ENCODE measurements at places on chromosomes 1 and 21.

- DNase-seq, result no peak
Observed at GRCh38 chr1:29626726-29627125, 390.4 kb downstream of the PTPRU start.

DNA sequence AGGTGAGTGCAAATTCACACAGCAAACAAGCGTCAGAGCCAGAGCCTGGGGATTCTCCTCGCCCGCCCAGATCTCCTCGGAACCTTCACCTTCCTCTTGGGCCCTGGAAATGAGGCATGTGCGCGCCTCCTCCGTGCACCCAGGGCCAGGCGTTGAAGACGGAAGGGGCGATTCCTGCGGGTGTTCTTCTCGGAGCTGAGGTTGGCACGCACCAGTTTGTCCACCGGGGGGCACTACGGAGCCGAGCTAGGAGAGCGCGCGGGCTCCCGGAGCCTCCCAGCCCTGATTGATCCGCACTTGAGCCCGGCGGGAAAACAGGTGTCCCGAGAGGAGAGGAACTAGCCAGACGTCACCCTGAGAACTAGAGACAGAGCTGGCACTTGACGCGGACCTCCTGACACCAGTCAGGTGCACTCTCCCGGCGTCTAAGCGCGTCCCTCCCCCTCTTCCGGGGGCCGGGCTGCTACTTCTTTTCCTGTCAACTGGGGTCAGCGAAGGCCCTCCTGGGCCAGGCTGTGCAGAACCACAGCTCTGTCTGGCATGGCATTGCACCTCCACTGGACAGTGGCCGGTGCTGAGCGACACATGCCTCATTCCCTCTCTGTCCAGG lies 18.3 kb upstream of the SERINC2 start:
- peak; percentile 78 for DNase-seq

DNA sequence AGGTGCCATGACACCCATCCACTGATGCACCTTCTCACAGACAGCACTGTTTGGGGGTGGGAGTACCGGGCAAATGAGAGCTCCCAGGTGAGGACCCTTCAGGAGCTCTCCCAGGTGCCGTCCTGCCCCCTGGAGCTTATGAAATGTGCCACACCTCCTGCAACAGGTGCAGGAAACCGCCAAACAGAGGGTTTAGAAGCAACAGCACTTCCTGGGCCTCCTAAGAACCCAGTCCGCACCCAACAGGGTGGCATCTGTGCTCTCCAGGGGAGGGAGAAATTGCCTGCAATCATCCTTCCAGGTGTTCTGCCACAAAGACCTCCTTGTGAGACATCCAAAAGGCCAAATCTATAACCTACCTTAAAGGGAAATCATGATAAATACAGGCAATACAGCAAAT lies 87.7 kb upstream of the ATP1B1 start:
- no peak for DNase-seq

DNA sequence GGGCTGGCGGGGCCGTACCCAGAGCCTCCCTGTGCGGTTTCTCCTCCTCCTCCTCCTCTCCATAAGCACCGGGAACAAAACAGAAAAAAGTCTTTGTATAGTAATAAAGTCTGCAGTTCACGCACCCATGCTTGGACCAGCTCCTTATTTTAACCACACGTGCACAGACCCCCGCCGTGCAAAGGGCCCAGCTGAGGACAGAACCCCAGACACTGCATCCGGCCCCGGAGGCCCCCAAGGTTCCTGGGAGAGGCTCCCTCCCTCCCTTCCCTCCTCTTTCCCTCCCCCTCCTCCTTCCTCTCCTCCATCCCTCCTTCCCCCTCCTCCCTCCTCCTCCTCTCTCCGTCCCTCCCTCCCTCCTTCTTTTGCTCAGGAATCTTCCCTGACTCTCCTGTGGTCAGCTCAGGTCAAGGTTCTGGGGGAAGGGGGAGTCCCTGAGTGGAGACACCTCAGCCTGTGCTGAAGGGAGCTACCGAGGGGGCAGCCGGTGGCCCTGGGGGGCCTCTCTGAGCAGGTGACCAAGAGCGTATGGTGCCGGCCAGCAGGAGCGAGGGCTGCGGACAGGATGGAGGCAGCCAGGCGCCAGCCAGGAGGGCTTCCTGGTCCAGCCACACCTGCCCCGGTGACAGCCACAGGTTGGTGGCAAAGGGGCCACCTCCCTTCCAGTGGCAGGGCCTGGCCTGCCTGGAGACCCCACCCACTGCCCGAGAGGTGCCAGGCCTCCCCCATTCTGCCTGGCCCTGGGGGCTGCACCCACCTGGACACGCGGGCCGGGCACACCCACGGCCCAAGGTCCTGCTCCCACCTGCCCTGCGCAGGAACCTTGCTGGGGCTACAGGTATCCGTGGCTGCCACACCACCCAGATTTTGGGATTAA lies 3.2 kb upstream of the TTLL10 start:
- DNase-seq, result peak; percentile 73

GRCh38 chr1:58687516-58687915 lies 12.3 kb downstream of the MYSM1 start:
- DNase-seq, result no peak

- DNase-seq, result no peak
Observed at GRCh38 chr1:226404063-226404903, 3.6 kb downstream of the PARP1 start.

GRCh38 chr1:192067360-192067759 lies 90.9 kb upstream of the RGS18 start:
- DNase-seq, result no peak

DNA sequence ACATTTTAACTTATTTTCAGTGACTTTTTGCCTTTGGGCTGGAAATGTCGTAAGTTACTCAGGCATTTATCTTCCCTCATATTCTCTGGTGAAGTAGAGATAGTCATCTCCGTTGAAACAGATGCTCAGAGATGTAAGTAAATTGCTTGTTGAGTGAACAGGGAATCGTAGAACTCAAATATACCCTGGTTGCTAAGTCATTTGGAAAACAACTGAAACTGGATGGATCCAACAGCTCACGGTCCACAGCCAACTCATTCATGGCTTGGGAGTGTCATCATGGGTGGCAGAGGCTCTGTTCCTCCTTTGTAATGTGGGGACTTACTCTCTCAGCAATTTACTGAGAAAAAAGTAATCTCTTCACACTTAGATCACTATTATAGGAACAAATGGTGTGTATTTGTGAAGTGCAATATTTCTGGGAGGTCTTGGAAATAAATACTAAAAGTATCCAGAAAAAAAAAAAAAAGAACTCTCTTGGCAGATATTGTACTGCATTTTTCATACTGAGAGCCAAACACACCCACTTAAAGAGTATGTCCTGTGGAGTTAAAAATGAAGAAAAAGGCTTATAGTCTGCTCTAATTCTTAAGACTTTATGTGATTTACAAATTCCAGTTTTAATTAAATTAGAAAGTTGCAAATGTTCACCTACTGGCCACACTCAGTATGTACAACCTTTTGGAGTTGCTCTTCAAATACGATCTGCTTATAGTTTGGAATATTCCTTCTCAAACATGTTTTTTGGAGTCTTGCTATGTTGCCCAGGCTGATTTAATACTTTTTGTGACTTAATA lies 107.4 kb downstream of the LEPR start:
- no peak for DNase-seq

DNA sequence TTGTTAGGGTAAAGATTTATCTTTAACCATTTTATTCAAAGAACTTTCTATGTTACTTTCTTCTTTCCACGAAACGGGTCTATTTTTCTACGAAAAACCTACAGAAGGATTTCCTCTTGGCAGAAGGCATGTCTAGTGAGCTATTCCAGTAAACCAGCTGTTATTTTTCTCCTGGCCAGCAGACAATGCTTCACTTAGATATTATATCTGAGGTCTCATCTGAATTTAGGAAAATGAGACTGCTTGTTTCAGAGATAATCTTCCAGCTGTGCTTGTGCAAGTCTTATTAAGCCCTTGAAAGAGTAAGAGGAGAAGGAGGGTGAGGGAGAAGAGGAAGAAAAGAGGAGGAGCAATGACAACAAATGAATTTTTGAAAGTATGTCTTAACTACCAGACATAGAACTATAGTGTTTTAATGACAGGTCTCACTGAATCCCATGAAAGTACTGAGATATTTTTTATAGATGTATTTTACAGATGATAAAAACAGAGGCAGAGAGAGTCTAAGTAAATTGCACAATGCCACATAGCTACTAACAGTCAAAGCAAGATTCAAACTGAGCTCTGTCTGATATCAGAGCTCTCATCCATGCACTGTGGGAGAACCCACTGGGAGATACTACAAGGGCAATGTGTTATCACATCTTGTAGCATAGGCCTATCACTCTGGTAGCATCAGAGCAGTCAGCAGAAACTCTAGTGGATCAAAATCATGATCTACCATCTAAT lies 54.6 kb upstream of the SAMSN1 start:
- no peak for DNase-seq

- no peak for DNase-seq
Observed at GRCh38 chr1:180271272-180272255, 41.5 kb downstream of the LHX4 start.

DNA sequence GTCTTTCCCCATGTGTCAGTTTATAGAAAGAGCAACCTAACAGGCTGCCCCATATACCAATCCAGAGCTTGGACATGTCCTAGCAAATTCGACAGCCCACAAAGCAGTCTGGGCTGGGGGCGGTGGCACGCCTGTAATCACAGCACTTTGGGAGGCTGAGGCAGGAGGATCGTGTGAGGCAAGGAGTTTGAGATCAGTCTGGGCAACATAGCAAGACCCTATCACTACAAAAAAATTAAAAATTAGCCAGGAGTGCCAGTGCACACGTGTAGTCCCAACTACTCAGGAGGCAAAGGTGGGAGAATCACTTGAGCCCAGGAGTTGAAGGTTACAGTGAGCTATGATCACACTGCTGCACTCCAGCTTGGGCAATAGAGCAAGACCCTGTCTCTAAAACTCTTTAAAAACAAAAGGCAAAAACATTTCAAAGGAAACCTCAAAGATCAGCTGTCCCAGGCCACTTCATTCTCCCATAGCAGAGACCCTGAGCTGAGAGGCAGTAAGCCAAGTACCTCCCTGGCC lies 54.4 kb downstream of the SETD4 start:
- DNase-seq, result no peak

GRCh38 chr1:22749503-22749902 lies 38.9 kb downstream of the EPHB2 start:
- no peak for DNase-seq
